ENCODE measurements at places on chromosomes 2 and 18.

GRCh38 chr2:16278421-16279200, 338.3 kb downstream of the MYCN start:
- no peak for DNase-seq

DNA sequence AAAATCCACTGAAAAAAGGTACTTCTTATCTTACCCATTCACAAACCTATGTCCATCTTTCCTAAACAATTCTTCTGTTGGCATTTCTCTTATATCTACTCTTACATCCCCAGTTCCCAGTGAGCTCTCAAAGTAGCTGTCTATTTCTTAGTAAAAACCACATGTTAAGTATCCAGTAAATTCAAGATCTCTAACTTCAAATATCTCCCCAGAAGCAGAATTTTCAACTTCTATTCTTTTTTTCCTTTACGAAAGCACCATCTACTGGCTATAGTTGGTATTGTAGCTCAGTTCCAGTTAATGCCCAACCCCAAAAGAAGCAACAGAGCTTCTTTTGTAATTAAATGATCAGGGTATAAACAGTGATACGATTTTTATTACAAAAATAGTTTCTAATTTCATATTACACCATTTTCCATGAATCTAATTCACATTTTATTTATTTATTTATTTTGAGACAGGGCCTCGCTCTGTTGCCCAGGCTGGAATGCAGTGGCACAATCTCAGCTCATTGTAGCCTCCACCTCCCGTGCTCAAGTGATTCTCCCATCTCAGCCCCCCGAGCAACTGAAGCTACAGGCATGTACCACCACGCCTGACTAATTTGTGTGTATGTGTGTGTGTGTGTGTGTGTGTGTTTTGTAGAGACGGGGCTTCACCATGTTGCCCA, 28.5 kb downstream of the HRH4 start:
- DNase-seq = no peak

DNA sequence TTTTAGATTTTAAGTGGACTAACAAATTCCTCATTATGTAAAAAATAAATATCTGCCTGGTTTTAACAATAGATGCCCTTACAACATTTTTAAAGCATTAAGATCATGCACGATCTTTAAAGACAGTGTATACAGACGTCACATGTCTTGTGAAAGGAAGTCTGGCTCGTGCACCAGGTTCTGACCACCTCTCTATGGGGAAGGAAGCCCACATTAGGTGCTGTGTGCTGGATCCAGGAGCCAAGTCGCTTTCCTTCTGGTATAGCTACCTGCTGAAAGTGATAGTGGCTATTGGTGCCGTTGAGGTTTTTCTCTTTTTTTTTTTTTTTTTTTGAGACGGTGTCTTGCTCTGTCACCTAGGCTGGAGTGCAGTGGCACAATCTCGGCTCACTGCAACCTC, 116.5 kb downstream of the NCK2 start:
- no peak for DNase-seq

DNA sequence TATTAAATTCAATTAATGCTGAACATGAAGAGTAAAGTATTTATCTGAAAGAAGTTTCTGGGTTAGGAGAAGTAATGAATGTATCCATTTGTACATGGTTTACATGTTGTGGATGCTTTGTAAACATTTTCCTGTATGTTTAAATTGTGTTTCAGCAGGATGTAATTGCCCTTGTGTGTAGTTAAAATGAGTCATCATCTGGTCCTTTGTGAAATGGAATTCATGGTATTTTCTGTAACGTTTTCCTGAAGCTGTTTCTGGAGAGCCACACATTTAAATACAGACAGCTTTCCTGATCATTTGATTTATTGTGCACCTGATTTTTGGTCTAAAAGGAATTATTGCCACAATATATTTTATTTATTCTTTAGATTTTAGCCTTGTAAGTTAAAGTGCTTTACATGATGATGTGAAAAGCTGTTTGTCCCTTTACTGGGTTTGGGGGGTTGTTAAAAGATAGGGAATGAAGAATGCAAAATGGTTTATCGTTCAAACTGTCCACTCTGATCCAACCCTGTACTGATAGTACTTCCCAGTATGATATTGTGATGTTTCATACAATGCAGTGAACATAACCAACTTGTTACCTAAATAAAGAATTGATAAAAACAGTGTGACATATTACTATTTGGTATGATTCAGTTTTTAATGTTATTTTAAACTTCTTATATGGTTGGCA, 41.7 kb upstream of the SLC3A1 start:
- DNase-seq = no peak
